Tibial artery (tissue), 4 donors: ENCODE measurements at places on chromosomes 5 and 9.

- DNase-seq: no peak
Observed at GRCh38 chr5:167790462-167791260, 500.8 kb upstream of the WWC1 start.

- DNase-seq: no peak
Observed at GRCh38 chr5:92653730-92654461, 927.1 kb downstream of the NR2F1-AS1 start.

- DNase-seq: no peak
Observed at GRCh38 chr5:153784277-153784676, 254.4 kb downstream of the FAM114A2 start.

GRCh38 chr5:135834639-135835529 is at the start of gene SLC25A48:
Gene SLC25A48, plus strand, starts transcription at chr5:135834663. Its CDS starts 185 bp downstream, at chr5:135834848.
- no peak for DNase-seq

DNA sequence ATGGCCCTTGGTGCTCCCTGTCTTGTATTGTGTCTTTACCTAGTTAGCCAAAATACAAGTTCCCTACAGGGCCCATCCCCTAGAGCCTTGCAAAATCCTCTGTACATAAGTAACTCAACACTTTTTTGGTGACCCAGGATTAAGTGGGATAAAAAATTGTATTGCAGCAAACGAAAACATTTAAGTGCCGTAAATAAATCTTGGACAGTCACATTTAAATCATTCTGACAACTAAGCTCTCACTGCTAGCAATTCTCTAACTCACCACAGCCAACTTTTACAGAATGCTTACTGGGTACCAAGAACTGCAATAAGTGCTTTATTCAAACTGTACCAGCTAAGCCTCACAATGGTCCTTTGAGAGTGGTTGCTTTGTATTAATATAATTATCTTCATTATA is 56.6 kb downstream of the GNAQ start:
- no peak for DNase-seq
